ENCODE measurements at places on chromosomes 11 and 22.

- no peak for DNase-seq
These were observed 34.3 kb downstream of the PLEKHA7 start for GRCh38 chr11:16979703-16980622.

DNA sequence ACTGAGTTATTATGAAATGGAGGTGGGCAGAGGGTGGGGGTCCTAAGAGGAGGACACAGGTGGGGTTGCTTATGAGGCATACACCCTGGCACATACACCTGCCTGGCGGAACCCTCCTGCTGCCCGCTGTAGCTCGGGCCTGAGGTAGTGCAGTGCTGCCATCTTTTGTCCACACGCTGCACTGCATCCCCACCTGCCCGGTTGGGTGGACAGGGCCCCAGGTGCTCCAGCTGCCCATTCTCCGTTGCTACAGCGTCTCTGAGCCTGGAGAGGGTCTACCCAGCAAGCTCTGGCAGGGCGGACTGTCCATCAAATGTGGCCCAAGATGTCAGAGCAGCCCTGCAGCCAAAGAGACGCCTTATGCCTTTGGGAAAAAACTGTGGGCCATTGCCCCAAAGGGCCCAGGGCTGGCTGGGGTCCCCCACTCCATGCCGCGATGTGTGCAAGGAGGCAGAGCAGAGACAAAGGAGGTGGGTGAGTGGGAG is 131.2 kb downstream of the BUD13 start:
- no peak for DNase-seq

GRCh38 chr11:102603091-102603490 is 22.0 kb downstream of the MMP20 start:
- no peak for DNase-seq

- no peak for DNase-seq
These were observed 1.4 kb downstream of the TRPC6 start for GRCh38 chr11:101582236-101582988.

- DNase-seq, result no peak
These were observed 110.3 kb downstream of the LRRC32 start for GRCh38 chr11:76560219-76560618.

DNA sequence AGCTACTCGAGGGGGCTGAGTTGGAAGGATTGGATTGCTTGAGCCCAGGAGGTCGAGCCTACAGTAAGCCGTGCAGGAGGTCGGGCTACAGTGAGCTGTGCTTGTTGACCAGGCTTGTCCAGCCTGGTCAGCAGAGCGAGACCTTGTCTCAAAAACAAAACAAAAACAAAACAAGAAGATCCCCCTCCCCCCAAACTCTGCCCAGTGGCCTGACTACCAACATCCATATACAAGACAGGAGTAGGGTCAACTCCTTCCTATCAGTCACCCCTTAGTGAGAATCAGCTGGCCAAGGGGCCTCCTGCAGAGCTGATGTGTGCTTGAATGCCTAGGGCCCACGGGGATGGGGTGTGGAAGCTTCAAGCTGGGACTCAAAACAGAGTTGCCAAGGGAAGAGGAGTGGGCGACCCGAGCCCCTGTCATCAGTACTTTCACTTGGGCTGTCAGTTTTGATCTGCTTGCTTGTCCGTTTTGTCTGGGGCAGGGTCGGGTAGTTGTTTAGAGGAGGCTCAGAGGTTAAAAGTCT is 942 bp upstream of the TSPAN18 start:
- DNase-seq, result no peak

DNA sequence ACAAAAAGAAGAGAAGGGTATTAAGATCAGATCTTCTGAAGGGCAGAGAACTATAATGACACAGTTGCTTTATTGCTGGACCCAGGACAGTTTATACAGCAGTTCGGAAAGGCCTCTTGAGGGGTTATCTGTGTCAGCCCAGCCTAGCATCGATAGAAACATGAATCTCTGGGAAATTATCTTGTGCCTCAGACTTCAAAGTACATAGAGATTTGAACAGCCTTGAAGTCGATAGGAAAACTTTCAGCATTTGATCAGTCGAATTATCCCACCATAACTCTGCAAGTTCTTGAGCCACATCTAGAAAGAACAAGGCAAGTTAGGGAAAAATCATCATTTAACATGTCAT is 2.5 kb upstream of the LMO2 start:
- DNase-seq, result no peak

DNA sequence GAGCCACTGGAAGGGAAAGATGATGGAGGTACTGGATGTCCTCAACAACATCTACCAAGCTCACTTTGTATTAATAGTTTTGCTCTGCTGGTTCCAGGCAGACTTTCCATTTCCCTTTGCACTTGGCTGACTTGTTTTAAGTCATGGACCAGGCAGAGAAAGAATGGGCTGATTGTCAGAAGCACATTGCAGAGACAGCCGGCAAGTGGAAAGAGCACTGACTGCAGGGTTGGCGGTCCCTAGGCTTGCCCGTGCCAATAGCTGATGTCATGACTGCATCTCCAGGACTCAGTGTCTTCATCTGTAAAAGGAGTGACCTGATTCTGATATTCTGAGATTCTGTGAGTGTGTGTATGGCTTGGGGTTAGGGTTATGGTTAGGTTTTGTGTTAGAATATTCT is 20.9 kb upstream of the NNMT start:
- DNase-seq, result no peak
